ENCODE measurements at places on chromosomes 13 and 19.
A peak's percentile ranks its signal among the peaks of the same experiment; 100 is the strongest.

DNA sequence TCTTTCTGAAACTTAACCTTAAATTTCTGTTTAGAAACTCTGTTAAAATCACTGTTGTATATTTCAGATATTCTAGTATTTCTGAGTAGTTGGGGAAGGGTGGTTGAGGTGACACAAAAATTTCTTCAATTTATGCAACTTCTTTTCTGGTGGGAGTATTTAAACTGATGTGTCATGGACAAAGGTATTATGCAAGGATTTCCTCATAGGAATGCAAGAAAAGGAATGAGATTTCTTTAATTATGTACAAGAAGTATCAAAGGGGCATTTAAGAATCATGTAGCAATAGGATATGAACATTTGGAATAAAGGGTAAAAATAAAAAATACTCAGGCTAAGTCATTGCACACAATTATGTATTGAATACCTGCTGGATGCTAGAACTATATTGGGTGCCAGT lies 575.8 kb upstream of the KLF12 start:
- no peaks in the 10 kb centered on the region for H3K36me3 ChIP-seq
- H3K27me3 ChIP-seq: no peaks in the 10 kb centered on the region
- H3K27ac ChIP-seq: no peak overlapping the region
- no peak overlapping the region for H3K4me3 ChIP-seq

- H3K27me3 ChIP-seq: no peaks in the 10 kb centered on the region
- no peak for DNase-seq
- H3K27ac ChIP-seq: no peak overlapping the region
- H3K36me3 ChIP-seq: peaks cover 50% of the 10 kb centered on the region
- H3K4me1 ChIP-seq: peaks cover 9% of the 10 kb centered on the region
These were observed 5.4 kb downstream of the MAP1S start for GRCh38 chr19:17724655-17725054.

GRCh38 chr13:20566468-20566897 lies 474 bp upstream of the IFT88 start:
- H3K36me3 ChIP-seq: no peaks in the 10 kb centered on the region
- H3K27ac ChIP-seq: peak overlapping the region; percentile 85

DNA sequence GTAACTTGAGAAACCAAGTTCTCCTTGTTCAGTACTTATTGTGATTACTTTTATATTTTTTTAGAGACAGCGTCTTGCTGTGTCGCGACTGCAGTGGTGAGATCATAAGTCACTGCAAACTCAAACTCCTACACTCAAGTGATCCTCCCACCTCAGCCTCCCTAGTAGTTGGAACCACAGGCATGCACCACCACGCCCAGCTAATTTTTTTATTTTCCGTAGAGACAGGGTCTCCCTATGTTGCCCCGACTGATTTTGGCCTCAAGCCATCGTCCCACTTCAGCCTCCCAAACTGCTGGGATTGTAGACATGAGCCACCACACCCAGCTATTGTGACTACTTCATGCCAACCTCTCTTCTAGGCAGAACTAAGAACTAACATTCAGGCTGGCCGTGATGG lies 8.3 kb downstream of the C19orf53 start:
- peaks cover 20% of the 10 kb centered on the region for H3K36me3 ChIP-seq
- no peaks in the 10 kb centered on the region for H3K27me3 ChIP-seq
- DNase-seq: no peak

DNA sequence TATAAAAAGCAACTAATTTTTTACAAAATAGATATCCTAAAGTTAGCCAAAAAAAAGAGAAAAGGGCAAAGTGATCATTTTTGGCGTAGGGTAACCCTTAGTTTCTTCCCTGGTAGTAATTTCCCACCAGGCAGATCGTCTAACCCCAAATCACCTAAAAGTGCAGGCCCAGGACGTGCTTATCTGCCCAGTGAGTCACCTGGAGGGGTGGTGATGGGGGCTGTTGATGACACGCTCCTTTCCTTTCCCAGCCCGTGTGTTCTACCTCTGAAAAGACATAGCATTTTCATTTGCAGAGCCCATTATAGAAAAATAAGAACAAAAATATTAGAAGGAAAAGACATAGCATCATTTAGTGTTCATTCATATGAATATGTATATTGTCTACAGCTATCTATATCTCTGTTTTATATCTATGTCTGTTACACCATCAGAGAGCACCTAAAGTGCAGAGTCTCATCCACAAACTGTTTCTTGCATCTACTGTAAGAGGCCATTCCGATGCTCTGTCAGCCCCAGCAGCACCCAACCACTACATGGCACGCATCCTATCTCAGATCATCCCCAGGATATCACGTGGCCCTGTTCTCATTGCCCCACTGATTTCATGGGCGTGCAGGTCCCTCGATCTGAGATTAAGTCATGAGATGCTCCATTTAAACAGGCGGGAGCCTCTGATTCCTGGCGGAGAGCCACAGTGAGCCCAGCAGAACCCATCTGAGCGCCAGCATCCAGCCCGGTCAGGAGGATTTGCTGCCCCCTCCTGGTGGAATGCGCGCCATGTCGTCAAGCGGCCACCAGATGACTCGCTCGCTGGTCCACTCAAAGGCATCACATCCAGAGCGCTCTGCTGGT lies 8.5 kb upstream of the LILRB3 start:
- H3K27me3 ChIP-seq: peaks cover 3% of the 10 kb centered on the region
- no peaks in the 10 kb centered on the region for H3K4me1 ChIP-seq
- H3K4me3 ChIP-seq: no peak overlapping the region
- peak; percentile 87 for DNase-seq
- no peaks in the 10 kb centered on the region for H3K36me3 ChIP-seq

- H3K36me3 ChIP-seq: no peaks in the 10 kb centered on the region
- H3K27me3 ChIP-seq: no peaks in the 10 kb centered on the region
- peak overlapping the region; percentile 34 for H3K4me3 ChIP-seq
- H3K27ac ChIP-seq: no peak overlapping the region
- H3K4me1 ChIP-seq: peaks cover 6% of the 10 kb centered on the region
These were observed 476.4 kb downstream of the UQCRFS1 start for GRCh38 chr19:28736528-28736927.

- peaks cover 84% of the 10 kb centered on the region for H3K36me3 ChIP-seq
- no peak overlapping the region for H3K27ac ChIP-seq
- peak; percentile 49 for DNase-seq
- no peak overlapping the region for H3K4me3 ChIP-seq
These were observed 109.9 kb downstream of the COL4A1 start for GRCh38 chr13:110197026-110197425.

GRCh38 chr13:51814825-51815650 lies 11.1 kb upstream of the DHRS12 start:
- no peaks in the 10 kb centered on the region for H3K4me1 ChIP-seq
- H3K27me3 ChIP-seq: no peaks in the 10 kb centered on the region
- no peak overlapping the region for H3K27ac ChIP-seq
- no peaks in the 10 kb centered on the region for H3K36me3 ChIP-seq

- DNase-seq: no peak
- no peaks in the 10 kb centered on the region for H3K4me1 ChIP-seq
These were observed 7.3 kb upstream of the CCNE1 start for GRCh38 chr19:29804493-29804892.

DNA sequence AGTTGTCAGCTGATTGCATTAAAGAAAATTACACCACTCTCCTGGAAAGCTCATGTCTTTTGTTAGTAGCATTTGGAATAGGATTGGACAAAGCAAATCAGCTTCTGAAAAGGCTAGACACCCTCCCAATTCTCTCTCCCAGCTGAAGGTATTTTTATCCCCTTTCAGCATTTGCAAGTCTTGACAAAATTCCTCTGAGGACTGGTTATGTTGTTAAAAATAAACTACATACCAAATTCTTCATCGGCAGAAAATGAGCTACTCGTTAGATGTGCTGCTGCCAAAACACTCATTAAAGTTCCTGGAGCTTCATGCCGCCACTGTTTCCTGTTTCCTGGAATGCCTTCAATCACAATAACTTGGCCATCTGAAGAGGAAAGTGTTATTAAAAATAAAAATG lies 37.1 kb downstream of the UTP14C start:
- H3K36me3 ChIP-seq: no peaks in the 10 kb centered on the region
- no peak for DNase-seq
- H3K27me3 ChIP-seq: no peaks in the 10 kb centered on the region
- H3K27ac ChIP-seq: no peak overlapping the region

DNA sequence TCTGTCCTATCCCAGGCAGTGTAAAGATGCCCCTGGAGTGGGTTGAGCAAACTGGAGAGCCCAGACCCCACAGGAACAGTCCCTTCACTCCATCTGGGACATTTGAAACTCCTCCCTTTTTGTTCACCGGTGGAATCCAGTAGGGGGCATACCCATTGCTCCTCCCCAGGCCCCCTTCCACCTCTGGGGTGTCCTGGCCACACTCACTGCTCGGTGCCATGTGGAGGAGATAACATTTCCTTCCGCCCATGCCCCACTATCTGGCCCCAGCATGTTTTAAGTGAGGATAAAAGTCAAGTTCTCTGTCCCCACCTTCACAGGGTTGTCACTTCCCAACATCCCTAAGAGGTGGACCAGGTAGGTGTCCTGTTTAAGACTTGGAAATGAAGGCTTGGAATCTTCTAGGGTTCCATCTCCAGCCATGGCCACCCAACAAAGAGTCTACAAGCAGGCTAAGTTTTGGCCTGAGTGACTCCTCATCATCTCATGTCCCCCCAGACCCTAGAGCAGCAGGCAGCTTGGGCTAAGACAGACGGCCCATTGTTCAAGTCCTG lies 9.3 kb downstream of the ZNF526 start:
- no peak overlapping the region for H3K27ac ChIP-seq
- H3K4me1 ChIP-seq: no peaks in the 10 kb centered on the region
- no peaks in the 10 kb centered on the region for H3K27me3 ChIP-seq

GRCh38 chr19:18287836-18288772 lies 6.7 kb upstream of the JUND start:
- H3K36me3 ChIP-seq: no peaks in the 10 kb centered on the region
- DNase-seq: no peak
- no peaks in the 10 kb centered on the region for H3K27me3 ChIP-seq
- peaks cover 4% of the 10 kb centered on the region for H3K4me1 ChIP-seq
- H3K27ac ChIP-seq: peak overlapping the region; percentile 69
- H3K4me3 ChIP-seq: no peak overlapping the region

DNA sequence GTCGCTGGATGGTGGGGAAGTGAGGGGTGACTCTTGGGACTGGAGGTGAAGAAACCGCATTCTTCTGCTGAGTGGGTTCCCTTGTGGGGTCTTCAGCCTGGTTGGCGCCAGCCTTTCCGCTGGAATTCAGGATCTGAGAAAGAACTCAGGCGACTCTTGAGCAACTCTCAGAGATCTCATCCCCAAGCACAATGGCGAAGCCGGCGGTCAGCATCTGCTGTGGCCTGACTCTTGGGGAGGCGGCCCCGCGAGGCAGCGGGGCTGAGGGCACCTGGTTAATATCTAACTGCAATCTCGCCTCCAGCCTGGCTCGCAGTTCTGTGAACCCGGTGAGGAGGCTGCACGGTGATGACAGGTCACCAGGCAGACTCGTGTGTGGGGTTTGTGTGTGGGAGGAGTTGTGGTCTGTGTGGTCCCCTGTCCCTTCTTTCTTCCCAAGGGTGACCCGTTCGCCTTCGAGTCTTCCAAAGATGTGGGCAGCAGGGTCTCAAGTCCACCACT lies 883 bp downstream of the ZNF441 start:
- peak overlapping the region; percentile 93 for H3K4me3 ChIP-seq
- H3K27ac ChIP-seq: peak overlapping the region; percentile 91
- no peaks in the 10 kb centered on the region for H3K36me3 ChIP-seq

DNA sequence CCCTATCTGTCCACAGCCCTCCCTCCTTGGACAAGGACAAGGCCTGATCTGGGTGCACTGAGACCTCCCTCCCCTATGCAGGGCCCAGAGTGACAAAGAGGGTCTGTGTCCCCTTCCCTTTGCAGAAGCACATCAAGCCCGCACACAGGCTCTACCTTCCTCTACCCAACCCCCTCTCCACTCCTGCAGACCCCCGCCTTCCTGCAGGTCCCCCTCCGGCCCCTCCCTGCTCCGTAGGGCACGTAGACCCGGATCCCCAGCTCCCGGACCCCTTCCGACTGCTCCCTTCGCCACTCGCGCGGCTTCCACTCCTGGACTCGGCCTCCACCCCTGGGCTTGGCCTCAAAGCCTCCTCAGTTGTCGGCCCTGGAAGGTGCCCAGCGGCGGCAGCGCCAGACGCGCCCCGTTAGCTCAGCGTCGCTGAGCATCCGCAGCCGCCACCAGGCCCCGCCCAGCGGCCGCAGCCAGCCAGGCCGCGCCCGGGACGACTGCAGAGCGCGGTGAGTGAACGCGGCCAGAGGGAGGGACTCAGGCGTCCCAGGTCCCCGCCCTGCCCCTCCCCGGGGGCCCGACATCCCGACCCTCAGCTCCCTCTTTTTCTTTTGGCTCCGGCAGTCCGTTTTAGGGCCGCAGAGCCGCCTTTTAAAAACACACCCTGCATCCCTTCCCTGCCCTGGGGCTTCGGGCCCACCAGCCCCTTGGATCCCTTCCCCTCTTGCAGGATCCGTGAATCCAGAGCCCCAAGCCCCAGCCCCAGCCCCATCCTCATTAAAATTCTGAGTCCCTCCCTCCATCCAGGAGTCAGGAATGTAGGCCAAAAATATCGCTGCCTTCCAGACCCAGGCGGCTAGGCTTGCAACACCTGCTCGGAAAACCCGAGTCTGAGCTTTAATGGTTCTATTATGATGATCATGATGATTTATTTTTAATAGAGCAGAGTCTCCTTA lies 1.5 kb upstream of the MYADM start:
- H3K4me1 ChIP-seq: peaks cover 21% of the 10 kb centered on the region
- peaks cover 9% of the 10 kb centered on the region for H3K36me3 ChIP-seq
- peak overlapping the region; percentile 86 for H3K4me3 ChIP-seq
- DNase-seq: peak; percentile 89
- H3K27ac ChIP-seq: peak overlapping the region; percentile 98

DNA sequence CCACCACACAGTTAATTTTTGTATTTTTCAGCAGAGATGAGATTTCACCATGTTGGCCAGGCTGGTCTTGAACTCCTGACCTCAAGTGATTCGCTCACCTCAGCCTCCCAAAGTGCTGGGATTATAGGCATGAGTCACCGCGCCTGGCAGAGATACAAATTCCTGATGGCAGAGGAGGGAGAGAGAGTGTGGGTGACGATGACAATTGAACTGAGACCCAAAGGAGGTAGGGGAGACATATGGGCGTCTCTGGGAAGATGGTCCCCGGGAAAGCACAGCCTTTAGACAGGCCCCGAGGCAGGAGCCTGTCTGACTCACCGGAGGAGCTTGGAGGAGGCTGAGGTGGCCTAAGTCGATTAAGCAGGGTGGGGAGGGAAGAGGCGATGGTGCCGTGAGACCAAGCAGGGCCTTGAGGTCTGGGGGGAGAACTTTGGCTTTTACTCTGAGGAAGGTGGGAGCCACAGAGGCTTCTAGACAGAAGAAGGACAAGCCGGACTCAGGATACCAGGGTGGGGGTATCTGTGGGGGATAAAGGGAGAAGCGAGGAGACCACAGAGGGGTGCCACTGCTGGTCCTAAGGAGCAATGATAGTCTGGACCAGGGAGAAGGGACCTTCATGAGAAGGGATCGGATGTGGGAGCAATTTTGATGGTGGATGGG lies 38.2 kb downstream of the ARRDC2 start:
- no peak overlapping the region for H3K4me3 ChIP-seq
- no peak for DNase-seq
- H3K4me1 ChIP-seq: peaks cover 34% of the 10 kb centered on the region
- H3K36me3 ChIP-seq: no peaks in the 10 kb centered on the region

All from ascending aorta (tissue), 2 donors.